NCI-H1092 treated with DMSO at 0.1 percent for 48 hours (cell line): ENCODE measurements at places on chromosomes 5 and 9.

DNA sequence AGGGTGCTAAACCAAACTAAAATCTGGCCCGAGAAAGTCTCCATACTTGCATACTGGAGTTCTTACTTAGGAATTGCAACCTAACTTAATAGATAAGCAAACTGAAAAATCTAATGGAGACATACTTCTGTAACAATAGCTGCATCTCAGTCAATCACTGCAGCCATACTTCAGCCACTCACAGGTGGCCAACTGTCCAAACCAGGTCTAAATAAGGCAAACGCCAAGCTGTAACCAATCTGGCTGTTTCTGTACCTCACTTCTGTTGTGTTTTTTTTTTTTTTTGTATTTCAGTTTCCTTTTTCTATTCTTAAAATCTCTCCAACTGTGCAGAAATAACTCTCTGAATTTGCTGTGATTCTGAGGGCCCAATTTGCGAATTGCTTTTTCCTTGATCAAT lies 4.4 kb upstream of the NDUFB6 start:
- DNase-seq, result no peak

- peak; percentile 27 for DNase-seq
Measured at GRCh38 chr5:134439210-134439654, 27.6 kb upstream of the CDKN2AIPNL start.

GRCh38 chr5:16413166-16413860 lies 52.3 kb downstream of the ZNF622 start:
- DNase-seq, result no peak

- DNase-seq, result no peak
Measured at GRCh38 chr9:105232207-105232606, 12.2 kb upstream of the SLC44A1 start.

- DNase-seq, result no peak
Measured at GRCh38 chr9:70466976-70467561, 52.6 kb upstream of the KLF9 start.

GRCh38 chr5:43410414-43410813 lies 1.8 kb downstream of the CCL28 start:
- DNase-seq, result no peak
